Activated naive CD4-positive, alpha-beta T cell treated with anti-CD3 and anti-CD28 coated beads for 36 hours (primary cell): ENCODE measurements at places on chromosomes 7 and 10. TPM values are rescaled to one million over a fixed set of nuclear protein-coding genes. Genes with fewer than 3 reads are reported as not detected.

- DNase-seq = no peak
These were observed 109.4 kb downstream of the TMEM26 start for GRCh38 chr10:61343796-61344195.

The XRCC2 gene
- 10.8 TPM for total RNA-seq

DNA sequence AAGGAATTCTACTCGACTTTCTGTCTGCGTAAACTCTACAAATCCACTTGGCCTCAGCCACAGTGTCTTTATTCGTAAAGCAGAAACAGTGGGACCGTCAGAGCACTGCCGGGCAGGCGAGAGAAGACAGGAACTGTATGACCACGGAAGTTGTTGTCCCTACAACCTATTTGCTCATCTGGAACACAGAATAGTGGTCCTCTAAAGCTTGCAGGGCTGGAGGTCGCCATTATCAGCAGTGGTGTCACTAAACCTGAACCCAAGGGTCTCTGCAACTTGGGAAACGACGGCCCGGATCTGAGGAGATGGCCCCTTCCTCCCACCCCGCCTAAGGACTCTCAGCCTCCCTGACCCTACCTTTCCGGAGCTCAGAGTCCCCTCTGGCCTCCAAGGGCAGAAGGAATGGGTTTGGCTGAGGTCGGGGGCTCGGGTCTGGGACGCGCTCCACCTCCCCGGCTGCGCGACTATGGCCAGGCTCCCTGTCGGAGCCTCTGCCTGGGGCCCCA is 442 bp downstream of the STYXL1 start:
- no peak for DNase-seq

- DNase-seq = no peak
These were observed 74.9 kb upstream of the COL13A1 start for GRCh38 chr10:69726850-69727249.

GRCh38 chr10:58023341-58024073 is 244.2 kb downstream of the IPMK start:
- no peak for DNase-seq

- DNase-seq = no peak
These were observed 283.5 kb downstream of the PLXNA4 start for GRCh38 chr7:132292803-132293202.

DNA sequence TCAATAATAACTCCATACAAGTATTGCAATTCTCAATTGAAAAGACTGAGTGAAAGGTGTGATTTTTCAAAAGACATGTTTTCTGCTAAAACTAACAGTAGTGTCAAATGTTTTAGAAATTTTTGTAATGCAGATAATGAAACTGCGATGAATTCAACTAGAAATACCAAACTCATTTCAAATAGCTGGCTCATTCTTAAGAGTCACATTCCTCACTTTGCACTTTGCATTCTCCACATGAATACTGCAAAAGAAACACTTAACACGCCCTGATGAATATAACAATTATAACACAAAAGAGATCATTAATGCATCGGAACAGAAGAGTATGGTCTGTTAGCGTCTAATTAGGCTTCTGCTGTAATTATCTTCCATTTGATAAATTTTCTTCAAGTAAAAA is 15.5 kb upstream of the TSPAN12 start:
- DNase-seq = no peak
